Activated CD4-positive, alpha-beta T cell treated with anti-CD3 and anti-CD28 coated beads for 36 hours (primary cell): ENCODE measurements at places on chromosomes 6 and 20. TPM values are rescaled to one million over a fixed set of nuclear protein-coding genes. Genes with fewer than 3 reads are reported as not detected.

- DNase-seq: no peak
Measured at GRCh38 chr20:49909499-49910339, 5.6 kb downstream of the SPATA2 start.

The BPIFB1 gene
- not detected for total RNA-seq

DNA sequence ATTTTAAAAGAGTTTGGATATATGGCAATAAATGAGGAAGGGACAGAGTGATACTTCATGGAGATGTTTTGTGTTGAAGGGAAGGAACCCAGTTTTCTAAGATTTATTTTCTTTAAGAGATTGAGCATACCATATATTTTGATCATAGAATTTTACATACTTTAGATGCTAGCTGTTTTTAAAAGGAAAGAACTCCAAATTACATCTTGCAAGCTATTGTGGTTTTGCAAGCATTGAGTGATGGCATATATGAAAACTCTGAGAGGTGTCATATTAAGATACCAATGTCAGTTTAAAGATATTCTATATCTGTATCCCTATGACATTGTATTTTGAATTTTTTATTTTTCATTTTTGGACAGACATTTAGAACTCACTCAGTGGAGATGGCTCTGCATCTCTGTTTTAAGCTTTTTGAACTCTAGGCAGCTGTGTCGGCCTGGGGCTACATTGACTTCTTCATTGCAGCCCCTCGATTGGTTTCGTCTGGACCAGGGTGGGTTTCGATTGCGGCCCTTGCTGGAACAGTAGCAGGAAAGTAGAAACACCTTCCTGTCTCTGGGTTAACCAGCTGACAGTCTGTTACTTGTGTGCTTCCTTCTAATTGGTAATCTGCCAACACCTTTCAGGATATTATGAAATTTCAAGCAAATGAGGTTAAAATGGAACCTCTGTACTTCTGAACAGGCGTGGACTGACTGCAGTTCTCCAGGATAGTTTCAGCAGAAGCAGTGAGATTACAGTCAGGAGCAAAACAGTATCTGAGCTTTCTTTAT, 14.0 kb downstream of the IGF2R start:
- no peak for DNase-seq

DNA sequence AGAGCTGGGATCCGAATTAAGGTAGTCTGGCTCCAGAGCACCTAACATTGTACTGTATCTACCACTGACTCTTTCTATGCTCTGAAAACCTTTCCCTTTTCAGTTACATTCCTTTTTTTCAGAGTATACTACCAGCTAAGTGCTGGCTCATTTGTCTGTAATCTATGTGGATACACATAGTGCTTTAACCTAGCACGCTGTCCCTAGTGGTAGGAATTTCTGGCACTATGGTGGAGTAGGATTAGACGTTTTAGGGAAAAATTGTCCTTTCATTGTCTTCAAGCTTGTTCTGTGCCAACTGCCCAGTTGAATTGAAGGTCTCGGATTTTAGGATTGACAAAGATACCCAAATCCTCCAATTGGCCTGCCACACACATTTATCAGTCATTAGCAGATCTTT, 259.1 kb upstream of the FERMT1 start:
- no peak for DNase-seq

The TBC1D7 gene
- total RNA-seq: 13.8 TPM

DNA sequence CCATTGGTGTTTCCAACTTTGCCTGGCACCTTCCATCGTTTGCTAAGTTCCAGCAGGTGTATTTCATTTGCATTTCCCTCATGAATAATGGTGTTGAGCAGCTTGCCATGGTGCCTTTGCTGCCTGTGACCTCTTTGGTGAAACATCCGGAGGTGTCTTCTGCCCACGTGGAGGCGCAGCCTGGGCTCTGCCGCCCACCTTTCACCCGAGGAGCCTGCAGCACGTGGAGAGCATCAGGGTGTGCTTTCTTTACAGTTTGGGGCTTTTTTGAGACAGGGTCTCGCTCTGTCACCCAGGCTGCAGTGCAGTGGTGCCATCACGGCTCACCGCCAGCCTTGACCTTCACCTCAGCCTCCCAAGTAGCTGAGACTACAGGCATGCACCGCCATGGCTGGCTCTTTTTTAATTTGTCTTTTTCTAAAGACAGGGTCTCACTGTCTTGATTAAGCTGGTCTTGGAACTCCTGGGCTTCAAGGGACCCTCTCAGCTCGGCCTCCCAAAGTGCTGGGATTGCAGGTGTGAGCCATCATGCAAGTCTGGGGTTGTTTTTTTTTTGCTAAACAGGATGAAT, 3.0 kb upstream of the ADRM1 start:
- no peak for DNase-seq

The LRRC1 gene
- 3.1 TPM for total RNA-seq

DNA sequence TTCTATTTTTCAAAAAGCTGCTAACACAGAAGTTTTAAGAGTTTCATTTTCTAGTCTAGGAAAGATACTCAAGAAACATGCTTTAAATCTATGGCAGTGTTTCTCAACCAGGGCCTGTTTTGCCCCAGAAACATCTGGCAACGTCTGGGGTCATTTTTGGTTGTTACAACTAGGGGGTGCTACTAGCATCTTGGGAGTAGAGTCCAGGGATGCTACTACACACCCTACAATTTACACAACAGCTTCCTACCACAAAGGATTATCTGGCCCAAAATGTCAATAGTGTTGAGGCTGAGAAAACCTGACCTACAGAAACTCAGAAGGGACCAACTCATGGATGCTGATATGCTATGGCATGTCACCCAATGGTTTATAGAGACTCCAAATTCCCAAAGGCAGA, 24.4 kb downstream of the SERAC1 start:
- peak; percentile 24 for DNase-seq
